Tongue (tissue), 3 donors: ENCODE measurements at places on chromosomes 2 and 18.

DNA sequence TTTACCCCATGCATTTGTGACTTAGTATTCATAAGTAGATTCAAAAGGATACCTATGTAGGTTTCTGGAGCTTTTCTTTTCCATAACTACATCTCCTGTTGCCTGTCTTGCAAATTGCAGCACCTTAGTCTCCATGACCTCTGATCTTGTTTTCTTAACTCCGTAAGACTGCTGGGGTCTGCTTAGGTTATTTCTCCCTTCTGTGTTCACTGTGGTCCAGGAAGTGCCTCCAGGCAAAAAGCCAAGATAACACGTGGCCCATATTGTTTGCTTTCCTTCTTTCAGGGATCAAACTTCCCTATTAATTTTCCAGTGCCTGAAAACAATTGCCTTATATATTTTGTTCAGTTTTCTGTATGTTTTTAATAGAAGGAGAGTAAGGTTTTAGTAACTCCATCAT, 86.4 kb downstream of the GCA start:
- peak; percentile 2 for DNase-seq

- no peak for DNase-seq
Observed at GRCh38 chr2:169324581-169325260, 37.6 kb downstream of the LRP2 start.

DNA sequence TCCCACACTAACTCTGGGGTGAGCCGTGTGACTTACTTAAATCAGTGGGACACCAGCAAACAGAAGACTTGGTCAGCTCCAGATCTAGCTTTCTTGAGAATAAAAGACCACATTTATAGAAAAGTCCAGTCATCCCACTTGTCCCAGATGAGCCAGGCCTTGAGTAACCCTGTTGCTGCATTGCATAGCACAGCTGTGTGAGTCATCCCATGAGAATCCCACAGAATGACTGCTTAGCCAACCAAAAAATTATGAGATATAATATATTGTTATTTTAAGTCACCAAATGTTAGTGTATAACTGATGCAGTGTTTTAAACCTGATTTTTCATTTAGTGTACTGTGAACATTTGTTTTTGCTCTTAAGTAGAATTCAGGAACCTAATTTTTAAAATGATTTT, 94.2 kb upstream of the FSHR start:
- peak; percentile 25 for DNase-seq

- DNase-seq: no peak
Observed at GRCh38 chr2:180927030-180927686, 53.2 kb upstream of the UBE2E3 start.

GRCh38 chr2:22879009-22879863, 505.7 kb upstream of the KLHL29 start:
- no peak for DNase-seq

DNA sequence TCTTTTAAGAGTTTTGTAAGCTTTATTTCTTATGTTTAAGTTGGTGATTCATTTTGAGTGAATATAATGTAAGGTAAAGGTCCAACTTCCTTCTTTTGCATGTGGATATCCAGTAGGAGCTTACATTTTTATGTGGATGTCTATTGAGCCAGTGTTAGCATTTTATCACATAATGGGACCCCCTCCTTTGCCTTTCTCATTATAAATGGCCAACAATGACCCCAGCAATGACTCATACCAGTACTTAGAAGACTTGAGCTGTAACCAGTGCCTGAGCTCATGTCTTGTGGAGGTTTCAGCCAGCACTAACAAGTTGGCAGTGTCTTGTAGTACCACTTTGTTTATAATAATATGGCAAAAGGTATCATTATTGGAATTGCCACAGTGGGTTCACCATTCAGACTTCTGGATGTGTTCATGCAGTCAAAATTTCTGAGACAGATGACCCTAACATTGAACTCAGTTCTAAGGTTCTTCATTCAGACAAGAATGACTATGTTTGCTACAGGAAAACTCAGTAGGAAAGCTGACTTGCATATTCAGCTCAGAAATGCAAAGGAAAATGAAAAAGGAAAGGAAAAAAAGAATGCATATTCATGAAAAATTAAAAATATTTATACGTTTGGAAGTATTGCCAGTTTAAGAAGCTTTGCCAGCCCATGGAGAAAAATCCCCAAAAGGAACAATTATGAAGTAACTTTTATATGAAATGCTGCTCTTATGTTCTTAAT, 41.0 kb downstream of the CDKL4 start:
- no peak for DNase-seq

- DNase-seq: peak; percentile 33
Observed at GRCh38 chr2:60391230-60391629, 162.2 kb downstream of the BCL11A start.

- peak; percentile 70 for DNase-seq
Observed at GRCh38 chr2:19480673-19481072, 122.2 kb upstream of the OSR1 start.

DNA sequence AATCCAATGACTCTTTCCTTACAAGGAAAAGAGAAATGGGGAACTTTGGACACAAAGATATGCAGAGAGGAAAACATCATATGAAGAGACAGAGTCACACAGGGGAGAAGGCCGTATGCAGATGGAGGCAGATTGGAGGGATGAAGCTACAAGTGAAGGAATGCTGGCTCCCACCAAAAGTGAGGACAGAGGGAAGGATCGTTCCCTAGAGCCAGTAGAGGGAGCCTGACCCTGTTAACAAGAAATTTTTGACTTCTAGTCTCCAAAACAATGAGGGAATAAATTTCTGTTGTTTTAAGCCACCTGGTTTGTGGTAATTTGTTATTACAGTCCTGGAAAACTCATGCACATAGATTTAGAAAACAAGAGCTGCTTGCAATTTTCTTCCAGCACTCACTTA, 169.3 kb downstream of the PMAIP1 start:
- no peak for DNase-seq

DNA sequence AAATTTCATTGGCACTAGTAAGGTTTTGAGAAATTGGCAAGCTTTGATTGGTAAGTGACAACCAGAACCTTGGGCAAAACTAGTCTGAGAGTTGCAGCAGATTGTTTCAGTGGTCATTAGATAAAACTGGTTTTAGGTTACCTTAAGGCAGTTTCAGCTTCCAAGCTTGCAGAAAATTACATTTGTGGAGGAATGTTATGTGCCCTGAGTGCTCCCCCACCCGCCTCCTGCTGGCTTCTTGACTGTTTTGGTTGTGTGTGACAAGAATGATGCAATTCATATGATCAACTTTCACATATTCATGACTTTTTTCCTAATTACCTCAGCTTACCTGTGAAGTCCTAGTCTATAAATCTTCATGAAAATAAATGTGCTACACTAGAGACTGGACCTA, 599.5 kb upstream of the ZNF804A start:
- no peak for DNase-seq

- peak; percentile 21 for DNase-seq
Observed at GRCh38 chr2:210475706-210476105, 853 bp downstream of the LANCL1 start.

DNA sequence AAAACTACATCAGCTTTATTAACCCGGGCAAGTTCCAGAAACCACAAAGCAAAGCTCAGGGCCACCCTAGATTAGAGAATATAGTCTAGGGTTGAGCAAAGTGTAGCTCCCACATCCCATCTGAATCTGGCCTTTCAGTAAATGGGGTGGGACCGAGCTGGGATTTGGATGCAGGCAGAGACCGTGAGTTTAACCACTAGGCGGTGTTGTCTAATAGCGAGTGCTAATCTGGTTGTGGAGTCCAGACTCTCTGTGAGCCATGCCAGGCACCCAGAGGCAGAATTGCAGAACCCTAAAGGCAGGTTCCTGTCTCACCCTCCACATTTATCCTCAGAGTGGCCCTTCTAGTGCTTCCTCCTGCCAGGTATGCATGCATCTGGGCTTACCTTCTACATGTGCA, 435.9 kb downstream of the TSN start:
- DNase-seq: peak; percentile 43

DNA sequence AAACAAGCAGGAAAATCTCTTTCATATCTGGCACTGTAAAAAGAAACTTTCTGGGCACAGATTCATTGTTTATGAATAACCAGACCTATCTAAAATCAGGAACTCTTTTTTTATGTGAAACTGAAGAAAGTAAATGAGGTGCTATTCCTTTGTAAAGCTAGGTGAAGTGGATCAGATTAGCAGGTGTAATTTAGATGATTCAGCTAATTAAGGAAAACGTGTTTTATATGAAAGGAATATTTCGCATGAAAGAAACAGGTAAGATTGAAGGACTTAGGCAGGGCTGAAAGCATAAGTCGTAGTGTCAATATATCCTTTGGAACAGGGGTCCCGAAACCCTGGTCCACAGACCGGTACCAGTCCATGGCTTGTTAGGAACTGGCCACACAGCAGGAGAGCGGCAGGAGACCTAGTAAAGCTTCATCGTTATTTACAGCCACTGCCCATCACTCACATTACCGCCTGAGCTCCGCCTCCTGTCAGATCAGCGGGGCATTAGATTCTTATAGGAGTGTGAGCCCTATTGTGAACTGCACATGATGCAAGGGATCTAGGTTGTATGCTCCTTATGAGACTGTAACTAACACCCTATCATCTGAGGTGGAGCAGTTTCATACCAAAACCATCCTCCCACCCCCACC, 20.3 kb upstream of the XIRP2 start:
- DNase-seq: no peak

DNA sequence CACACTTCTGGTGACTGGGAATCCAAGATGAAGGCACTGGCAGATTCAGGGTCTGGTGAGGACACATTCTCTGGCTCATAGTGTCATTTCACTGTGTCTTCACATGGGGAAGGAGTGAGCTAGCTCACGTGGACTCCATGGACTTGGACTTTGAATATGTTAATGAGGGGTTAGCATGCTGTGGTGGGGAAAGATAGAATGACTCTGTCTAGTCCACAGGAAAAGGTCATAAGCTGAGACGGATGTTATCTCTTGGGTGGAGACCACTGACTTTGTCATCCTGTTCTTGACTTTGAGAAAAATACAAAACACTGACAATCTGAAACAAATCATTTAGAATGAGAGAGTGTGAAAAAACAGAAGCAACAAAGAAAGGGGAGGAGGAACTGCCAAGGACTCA, 145.9 kb downstream of the PIK3C3 start:
- DNase-seq: no peak

GRCh38 chr2:216918088-216918680, 58.3 kb upstream of the TNP1 start:
- peak; percentile 54 for DNase-seq

DNA sequence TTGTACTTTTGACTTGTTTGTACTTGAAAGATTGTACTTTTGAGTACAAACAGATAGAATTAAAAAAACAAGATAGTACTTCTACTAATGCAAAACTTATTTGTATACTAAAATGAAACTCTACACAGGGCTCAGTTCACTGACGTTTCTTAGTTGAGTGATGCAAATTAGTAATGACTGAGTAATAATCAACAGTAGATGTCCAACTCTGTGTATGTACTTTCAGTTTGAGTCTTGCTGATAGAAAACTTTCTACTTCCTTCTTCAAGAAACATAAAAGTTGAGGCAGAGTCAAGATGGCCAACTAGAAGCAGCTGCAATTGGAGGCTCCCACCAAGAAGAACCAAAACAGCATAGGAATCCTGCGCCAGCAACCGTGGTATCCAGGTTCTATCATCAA, 585.0 kb downstream of the NR4A2 start:
- no peak for DNase-seq
